Stimulated activated CD8-positive, alpha-beta memory T cell treated with anti-CD3 and anti-CD28 coated beads, Interleukin-4, amount 100 ng/mL, for 1 hour (primary cell): ENCODE measurements at places on chromosomes 3 and 15.

DNA sequence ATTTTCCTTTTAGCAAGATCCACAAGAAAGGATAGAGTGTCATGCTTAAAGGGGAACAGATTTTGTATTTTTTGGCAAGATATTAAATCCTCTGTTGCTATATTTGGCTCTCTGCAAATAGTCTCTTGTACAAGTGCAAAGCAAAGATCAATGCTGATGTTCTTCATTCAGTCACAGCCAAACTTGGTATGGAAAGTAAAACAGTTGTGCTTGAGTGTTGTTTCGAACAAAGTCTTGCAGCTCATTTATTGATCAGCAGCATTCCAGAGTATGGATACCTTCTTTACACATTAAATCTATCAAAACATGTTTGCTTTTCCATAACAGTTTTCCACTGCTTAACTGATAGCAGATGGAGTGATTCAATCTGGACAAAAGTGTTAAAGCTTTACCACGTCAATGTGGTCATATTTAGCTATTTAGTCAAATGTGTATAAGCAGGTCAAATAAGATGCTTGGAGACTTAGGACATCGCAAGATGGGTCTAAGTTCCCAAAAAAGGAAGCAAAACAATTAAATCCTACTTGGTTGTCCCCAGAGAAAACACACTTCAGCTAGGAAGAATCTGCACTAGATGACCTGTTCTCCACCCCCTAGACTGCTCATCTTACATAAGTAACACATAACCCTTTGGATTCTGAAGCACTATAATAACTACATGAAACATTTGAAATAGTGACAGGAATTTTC lies 52.4 kb downstream of the VGLL3 start:
- no peak for DNase-seq

DNA sequence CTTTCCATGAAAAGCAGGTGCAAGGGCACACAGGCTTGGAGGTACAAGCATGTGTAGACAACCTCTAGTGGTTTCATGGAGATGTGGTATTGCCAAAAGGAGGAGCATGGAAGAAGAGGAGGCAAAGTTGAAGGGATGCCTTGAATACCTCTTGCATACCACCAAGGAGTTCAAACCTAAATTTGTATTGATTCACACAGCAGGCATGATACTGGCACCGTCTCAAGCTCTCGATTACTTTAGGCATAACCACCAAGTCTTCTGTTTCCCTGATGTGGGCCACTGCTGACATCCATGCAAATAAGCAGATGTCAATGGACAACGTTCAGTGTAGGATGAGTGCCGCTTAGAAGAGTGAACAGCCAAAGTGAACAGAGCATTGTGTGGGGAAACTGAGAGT lies 87.1 kb downstream of the SCN11A start:
- DNase-seq = no peak

DNA sequence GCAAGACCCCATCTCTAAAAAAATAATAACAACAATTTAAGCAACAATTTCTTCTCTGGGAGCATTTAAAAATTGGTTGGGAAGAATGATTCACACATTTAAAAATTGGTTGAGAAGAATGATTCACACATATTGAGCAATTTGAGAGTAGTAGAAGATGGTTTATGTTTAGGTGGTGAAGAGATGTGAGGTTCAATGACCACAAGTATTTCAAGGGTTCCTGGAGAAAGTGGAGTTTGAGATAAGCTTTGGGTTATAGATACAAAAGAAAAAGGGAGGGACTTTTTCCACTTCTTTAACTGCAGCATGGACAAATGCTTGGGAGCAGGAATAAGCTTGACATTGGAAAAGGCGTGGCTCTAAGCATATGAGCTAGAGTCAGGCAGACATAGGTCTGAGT lies 145.7 kb upstream of the NPHP3 start:
- DNase-seq = no peak

DNA sequence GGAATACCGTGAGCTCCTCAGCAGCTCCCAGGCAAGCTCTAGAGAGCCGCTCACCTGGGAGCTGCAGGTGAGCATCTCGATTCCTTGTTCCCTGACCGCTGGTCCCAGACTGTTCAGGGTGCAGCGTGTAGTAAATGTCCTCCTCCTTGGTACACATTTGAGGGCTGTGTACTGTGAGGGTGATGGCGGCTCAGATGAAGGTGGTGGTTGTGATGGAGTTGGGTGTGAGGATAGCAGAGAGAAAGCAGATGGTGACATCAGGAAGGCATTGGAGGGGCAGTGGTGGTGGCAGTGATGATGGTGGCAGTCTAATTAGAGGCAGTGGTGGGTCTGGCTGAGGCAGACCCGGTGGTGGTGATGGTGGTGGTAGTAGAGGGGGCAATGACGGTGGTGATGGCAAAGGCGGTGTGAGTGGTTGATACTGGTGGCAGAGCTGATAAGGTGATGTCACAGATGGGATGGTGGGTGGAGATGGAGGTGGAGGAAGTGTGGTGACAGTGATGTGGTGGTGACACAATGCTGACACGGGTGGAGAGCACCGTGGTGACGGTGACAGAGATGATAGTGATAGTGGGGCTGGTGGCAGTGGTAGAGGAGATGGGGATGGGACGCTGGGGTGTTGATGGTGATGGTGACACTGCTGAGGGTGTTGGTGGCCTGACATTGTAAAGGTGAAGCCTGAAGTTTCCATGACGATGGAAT lies at the start of gene DNAJB8:
TSS of gene DNAJB8 (minus strand) at position 51 of the 702 bp plus-strand sequence. CDS start 3,645 bp downstream, outside the sequence.
- no peak for DNase-seq

DNA sequence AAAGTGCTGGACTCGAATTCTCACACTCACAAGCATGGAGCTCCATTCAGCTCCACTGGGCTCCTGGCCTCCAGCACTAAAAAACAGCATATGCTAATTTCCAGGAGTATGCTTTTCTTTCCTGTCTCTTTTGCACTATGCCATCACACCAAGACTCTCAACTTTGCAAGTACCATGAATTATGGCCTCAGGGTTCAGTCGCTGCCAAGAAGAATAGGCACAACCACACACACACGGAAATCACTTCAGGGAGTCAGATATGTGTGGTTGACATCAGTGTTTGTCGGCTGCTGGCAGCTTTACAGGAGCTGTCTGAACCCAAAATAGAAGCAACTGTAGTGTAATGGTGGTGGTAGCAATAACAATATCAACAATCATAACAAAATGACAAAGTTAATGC lies 305.0 kb upstream of the SLCO3A1 start:
- DNase-seq = no peak

DNA sequence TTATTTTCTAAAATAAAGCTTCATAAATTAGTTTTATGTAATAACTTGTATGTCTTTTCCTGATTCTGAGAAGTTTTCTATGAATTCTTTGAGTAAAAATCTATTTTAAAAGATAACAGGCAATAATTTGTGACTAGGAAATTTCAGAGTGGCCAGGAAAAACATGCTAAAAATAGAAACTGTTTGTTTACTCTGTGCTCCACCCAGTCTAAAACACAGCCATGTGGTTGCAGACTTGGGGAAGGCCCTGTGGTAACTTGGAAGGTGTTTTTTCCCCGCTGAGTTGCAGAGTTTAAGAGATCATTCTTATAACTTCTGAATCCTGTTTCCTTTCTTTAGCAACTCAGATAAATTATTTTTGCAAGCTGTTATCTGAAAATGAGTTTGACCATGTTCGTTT lies 21.9 kb downstream of the PLCL2 start:
- no peak for DNase-seq

DNA sequence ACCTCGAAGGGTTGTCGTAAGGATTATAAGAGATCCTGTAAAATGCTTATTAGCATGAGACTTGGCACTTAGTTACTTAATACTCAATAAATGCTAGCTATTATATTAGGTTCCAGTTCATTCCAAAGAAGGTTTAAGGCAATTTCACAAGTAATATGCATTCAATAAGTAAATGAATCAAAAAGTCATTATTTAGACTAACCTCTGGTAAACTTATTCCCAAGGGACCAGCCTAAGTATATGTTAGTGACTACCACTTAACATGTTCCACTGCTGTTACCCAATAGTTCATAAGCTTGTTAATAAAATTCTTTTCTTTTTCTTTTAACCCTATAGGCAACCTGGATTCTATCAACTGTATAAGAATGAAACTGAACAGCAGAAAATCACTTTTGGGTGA lies 5.1 kb downstream of the PDCD10 start:
- DNase-seq = no peak

DNA sequence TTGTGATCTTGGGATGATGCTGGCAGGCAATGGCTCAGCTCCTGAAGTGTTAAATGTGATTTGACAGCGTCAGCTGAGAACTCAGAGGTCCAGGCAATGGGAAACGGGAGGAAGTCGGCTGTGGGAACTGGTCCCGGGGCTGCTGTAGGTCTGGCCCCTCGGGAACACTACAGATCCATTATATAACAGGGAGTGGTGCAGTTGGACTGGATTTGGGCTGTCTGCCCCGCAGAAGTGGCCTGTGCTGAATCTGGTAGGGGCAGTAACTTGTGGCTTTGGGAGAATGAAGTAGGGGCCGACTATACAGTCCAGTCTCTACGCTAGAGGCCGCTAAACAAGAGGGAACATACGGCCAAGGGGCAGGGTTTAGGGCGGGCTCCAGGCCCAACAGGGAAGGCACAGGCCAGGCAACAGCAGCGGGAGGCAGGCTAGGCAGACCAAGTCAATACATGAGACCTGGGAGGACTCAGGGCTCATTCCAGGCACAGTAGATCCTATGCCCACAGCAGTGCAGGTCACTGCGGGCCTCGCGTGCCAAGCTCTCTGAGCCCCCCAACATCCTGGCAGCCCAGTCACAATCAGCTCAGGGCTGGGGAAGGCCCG lies 20.3 kb upstream of the IL16 start:
- no peak for DNase-seq

DNA sequence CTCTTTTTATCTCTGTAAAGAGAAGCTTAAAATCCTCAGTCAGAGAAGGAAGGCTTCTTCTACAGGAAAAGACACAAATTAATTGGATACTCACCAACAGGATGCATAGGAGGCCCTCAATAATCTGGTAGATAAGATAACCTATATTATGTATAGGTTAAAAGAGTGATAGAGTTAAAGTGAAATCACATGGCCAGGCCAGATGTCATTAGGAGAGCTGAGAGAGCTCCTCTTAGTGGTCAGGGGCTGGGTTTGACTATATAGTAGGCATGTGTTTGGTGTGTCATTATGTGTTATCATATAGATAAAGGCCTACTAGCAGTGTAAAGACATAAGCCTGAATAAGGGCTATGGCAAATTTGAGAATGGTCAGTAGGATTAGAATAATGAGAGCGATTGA lies 479.3 kb downstream of the EPHA3 start:
- DNase-seq = no peak

DNA sequence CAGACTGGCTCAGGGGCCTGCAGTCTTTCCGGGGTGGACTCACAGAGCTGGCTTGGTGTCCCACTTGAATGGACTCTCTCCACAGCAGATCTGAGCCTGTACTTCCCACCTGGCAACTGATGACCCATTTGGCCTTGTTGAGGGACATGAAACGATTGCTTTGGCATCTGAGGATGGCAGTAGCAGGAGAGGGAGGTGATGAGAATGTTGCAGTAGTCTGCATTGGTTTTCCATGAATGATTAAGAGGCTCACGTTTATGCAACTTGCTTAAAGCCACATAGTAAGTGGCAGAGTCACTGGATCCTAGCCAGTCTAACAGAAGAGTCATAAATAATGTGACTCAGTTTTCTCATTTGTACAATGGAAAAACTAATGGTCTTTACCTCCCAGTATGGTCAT lies 21.9 kb downstream of the IL20RB start:
- no peak for DNase-seq

- DNase-seq = no peak
These were observed 214.1 kb downstream of the NECTIN3 start for GRCh38 chr3:111285694-111286093.
